ENCODE measurements at places on chromosomes 1 and 21.

DNA sequence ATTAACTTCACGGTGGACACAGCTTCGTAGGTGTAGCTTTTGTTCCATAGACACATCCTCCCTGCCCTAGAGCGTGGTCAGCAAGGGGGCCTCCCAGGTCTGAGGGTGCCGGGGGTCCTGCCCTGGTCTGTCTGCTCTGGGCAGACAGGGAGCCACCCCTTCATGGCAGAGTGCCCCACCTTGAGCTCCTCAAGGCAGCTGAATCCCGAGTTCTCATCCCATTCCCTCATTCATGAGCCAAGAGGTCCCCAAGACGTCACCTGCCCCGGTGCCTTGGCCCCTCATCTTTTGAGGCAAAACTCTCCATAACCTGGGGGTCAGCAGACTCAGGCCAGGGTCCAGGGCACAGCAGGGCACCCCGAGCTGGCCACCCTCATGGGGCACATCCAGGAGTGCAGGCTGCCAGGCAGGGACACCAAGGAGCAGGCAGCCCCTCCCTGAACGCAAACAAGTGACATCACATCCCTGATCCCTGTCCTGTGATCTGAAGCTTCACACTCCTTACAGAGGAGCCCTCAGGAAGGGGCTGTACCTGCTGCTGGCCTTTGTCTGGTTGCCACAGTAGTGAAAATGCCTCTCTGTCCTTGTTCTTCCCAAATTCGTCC, 23.3 kb downstream of the UBASH3A start:
- DNase-seq: no peak

- no peak for DNase-seq
Observed at GRCh38 chr1:47424336-47424982, 8.4 kb downstream of the FOXE3 start.

- DNase-seq: no peak
Observed at GRCh38 chr1:119097380-119097779, 43.1 kb downstream of the WARS2 start.

DNA sequence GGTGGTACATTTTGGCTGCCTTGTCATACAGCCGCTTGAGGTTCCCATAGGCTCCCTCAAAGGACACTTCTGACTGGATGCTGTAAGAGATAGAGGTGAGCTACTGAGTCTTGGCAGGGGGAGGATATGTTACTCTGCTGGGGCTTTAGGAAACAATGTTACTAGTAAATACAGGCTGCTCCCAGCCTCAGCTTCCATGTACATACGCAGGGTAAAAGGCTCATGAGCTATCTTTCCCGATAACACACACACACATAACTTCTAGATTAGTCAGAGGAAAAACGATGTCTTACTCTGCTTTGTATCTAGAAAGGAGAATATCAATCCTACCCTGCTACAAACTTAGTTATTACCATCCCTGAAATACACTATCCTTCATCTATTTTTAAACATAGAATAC, 14.3 kb downstream of the SMG5 start:
- no peak for DNase-seq

- no peak for DNase-seq
Observed at GRCh38 chr1:102566182-102566581, 542.1 kb downstream of the COL11A1 start.

DNA sequence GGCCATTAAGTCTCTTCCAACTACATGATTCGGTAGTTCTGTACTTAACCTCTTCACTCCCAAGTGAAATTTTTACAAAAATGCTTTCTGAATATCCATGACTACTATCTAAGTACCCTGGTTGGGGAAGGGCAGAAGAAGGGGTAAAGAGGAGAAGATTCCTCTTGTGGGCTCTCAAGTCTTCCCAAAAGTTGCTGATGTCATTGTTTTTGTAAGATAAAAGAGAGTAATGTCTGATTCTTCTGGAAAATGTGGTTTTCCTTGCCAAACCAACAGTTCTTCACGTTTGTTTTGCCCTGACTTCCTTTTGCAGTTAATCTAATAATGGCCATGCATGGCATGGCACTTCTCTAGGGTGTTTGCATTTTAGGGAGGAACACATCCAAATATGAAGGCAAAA, 34.7 kb upstream of the AK4 start:
- no peak for DNase-seq

GRCh38 chr1:228105270-228105995, 2.3 kb upstream of the C1orf35 start:
- no peak for DNase-seq

DNA sequence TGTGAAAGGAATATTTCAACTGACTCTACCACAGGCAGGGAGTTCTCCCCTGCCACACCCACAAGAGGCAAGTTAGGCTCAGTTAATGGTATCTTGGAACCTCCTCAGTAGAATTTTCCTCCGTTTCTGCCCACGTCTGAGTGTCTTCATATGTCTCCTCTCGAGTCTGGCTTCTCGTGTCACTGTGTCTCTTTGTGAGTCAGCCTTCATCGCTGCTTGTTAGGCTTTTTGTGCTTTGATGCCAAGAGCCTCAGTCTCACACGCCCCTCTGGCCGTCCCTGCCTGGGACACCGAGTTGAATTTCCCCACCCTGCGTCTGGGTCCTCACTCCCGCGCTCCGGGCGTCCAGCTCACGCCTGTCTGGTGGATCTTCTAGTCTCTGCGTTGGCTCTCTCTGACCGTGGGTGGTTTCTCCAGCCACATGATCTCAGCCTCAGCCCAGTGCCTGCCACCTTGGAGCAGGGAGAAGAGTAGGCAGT, 125.7 kb upstream of the GADD45A start:
- no peak for DNase-seq

- DNase-seq: no peak
Observed at GRCh38 chr21:38077569-38077968, 161.3 kb upstream of the KCNJ6 start.

DNA sequence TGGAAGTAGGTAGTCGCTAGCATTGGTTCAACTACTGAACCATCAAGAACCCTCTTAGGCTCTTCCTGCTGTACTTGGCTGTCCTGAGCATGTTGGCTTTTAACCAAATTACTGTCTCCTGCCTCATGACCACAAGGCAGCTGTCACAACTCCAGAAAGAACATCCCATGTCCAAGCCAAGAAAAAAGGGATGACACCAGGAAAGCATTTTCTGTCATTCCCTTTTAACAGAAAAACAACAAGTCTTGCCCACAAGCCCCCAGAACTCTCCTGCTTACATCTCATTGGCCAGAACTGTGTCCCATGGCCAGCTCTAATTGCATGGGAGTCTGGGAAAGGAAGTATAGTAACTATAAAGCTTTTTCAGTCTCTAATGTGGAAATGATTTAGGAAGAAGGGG, 2.4 kb upstream of the RNU5D-1 start:
- no peak for DNase-seq

GRCh38 chr1:214364386-214364785, 83.4 kb downstream of the SMYD2 start:
- no peak for DNase-seq

GRCh38 chr1:38073534-38074301, 27.1 kb upstream of the POU3F1 start:
- no peak for DNase-seq

DNA sequence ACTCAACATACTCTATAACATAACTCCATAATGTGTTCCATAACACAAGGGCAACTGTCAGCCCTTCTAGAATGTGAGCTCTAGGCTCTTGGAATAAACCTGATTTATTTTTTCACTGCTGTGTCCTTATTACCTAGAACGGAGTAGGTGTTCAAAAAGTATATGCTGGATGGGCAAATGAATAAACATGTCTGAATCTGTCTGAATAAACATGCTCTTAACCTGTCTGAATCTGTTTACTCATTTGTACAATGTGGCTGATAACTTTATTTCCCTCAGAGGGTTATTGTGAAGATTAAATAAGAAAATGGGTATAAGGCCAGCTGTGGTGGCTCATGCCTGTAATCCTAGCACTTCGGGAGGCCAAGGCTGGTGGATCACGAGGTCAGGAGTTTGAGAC, 42.3 kb downstream of the AZIN2 start:
- no peak for DNase-seq

DNA sequence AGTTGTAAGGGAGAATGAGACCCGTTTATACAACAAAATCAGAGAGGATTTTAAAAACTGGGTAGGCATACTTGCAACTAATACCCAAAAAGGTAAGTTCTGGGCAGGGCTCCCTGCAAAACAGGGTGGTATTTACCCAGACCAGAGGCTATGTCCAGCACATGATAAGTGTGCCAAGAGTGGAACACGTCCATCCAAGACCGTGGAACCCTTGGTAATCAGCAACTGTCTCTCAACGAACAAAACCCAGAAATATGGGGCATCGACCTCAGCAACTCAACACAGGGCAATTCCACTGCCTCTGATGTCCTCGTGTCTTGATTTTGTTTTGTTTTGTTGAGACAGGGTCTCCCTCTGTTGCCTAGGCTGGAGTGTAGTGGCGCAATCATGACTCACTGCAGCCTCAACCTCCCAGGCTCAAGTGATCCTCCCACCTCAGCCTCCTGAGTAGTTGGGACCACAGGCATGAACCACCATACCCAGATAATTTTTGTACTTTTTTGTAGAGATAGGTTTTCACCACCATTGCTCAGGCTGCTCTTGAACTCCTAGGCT, 26.7 kb upstream of the MX1 start:
- DNase-seq: no peak

DNA sequence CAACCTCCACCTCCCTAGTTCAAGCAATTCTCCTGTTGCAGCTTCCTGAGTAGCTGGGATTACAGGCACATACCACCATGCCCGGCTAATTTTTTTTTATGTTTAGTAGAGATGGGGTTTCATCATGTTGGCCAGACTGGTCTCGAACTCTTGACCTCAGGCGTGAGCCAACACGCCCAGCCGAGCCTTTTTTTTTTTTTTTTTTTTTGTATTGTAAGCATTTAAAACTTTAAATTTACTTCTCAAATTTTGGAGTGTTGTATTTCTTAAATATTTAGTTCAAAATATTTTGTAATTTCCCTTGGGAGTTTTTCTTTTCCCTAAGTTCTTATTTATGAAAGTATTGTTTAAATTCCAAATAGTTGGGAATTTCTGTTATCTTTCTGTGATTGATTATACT, 9.2 kb upstream of the SCAF4 start:
- no peak for DNase-seq

DNA sequence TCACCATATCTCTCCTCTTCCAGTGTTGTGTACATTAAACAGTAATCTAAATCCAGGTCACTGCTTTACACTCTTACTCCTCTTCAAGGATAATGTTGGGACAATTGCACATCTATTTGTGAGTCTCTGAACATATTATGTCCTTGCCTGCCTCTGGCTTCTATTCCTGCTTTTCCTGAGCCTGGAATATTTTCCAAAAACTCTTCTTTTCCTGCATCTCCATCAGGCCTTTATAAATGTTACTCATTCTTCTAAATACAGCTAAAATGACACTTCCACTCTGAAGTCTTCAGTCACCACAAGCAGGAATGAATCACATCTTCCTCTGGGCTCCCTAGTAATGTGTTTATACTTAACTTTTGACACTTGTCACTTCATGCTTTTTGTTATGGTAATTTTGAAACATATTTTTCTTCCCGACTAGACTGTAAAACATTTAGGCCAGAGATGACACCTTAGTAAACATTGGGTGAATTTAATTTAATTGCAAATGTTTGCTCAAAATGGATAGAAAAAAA, 396.0 kb downstream of the LRRIQ3 start:
- no peak for DNase-seq

DNA sequence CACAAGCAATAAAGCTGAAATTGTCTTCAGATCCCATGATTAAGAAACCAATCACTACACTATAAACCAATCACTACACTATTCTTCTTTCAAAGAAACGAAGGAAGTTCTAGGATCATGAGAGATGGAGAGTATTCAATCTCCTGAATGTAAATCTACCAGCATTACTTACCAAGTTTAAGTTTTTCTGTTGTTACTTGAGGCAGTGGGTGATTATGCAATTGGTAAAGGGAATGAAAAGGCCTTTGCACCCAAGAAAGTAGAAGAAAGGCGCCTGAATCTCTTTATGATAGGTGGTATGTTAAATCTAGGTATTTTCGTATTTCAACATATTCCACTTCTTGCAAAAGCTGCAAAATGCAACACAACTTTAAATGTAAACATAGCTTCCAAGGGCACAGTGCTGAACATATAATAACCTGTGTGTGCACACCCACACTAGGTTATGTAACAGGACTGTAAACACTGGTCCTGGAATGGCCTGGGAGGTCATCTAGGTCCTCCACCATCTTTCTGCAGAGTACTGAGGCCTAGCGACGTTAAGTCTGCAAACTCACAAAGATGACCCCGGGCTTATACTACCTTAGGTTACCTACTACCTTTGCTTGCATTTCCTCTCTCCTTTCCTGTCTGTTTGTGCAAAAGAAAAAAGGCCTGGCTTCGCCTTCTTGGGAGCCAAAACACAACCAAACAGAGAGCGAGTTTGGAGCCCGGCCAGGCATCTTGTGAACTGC, 1.1 kb upstream of the UAP1 start:
- peak; percentile 79 for DNase-seq

DNA sequence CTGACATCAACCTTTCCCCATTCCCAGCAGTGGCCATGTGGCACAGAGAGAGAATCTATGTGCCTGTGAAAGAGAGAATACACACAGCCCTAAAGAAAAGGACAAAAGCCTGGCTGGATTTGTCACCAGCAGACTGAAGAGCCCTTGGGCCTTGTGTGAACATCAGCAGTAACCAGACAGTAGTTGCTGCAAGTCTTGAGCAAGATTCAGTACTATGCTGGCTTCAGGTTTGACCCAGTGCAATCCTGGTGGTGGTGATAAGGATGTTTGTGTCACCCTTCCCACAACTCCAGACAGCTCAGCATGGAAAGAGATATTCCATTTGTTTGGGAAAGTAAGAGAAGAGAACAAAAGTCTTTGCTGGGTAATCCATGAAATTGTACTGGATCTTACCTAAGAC, 28.4 kb upstream of the GBP6 start:
- no peak for DNase-seq

DNA sequence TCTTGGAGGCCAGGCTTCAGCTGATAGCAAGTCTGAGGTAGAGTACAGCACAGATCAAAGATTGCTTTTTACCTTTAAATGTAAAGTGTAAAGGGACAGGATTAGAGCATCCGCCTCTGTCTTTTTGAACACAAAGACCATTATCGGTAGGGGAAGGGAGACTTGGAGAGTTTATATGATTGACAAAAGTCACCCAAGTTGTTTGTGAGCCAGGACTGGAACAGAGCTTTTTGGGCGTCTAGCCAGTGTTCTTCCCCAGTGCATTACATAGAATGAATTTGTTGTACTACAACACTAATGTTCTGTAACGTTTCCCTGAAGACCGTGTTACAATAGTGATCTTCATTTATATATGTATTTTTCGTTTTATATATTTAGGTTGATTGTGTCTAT, 9.3 kb upstream of the PIGC start:
- no peak for DNase-seq

DNA sequence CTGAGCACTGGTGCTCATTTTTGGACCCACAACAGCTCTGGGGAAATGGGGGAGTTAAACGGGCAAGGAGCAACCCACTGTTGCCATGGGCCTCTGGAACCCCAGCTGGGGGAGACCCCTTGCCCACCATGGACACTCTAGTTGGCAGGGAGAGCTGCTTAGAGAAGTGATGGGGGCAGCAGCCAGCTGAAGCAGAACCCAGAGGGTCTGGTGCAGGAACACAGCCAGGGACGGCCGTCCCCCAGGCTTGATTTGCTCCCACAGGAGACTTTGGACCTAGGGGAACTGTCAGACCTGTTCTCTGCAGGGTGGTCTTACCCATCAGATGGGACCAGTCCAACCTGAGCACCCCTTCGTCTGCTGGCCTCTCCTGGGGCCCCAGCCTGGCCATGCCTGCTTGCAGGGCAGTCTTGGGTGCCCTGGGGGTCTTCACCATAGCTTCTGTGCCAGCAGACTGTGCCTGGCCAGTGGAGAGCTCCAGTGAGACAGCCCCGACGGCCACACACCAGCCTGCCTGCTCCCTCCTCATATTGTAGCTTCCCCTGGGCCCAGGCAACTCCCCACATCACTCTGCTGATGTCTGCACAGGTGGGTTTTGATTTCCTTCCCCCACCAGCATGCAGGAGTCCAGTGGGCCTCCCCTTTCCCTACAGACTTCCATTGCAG, 11.3 kb downstream of the SPATC1L start:
- no peak for DNase-seq
